C1 segment of cervical spinal cord (tissue), 14 donors: ENCODE measurements at places on chromosomes 6 and 20.

DNA sequence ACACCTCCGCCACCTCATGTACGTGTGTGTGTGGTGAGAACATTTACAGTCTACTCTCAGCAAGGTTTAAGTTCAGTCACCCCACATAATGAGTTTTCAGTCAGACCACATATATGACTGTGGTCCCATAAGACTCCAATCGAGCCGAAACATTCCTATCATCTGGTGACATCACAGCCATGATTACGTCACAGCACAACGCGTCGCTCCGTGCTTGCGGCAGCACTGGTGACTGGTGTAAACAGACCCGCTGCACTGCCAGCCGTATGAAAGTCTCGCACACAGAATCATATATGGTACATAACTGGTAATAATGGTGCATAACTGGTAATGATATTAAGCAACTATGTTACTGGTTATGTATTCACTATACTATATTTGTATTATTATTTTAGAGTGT lies 150.7 kb downstream of the DLL1 start:
- no peak for DNase-seq

DNA sequence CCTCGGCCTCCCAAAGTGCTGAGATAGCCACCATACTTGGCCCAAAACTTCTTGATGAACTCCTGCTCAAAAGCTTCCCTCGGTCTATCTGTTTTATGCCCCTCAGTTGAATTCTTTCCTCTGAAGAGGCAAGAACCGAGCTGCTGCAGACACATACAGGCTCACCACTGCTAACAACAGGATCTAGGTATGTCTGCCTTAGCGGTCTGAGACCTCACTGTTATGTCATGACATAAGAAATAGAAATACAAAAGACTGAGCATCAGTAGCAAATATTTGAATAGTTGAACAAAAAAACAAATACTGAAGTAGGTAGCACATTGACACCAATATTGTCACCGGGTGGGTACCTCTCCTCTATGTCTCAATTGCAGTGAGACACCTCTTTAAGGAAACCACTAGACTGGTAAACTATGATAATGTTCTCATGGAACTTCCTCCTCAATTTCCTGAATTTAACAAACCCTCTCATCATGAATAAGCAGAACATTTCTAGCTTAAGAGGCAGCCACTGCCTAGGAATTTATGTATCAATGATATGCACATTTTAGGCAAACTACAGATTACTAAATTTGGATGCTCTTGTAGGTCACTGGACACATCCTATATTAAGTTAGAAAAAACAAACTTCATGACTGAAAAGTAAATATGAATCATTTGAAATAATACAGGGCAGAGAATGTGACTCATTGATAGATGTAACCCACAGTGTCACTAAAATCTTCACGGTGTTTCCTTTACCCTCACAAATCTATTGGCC lies 9.4 kb upstream of the STXBP5 start:
- DNase-seq = no peak

- DNase-seq = no peak
Measured at GRCh38 chr6:105733556-105734162, 330.8 kb upstream of the PREP start.

DNA sequence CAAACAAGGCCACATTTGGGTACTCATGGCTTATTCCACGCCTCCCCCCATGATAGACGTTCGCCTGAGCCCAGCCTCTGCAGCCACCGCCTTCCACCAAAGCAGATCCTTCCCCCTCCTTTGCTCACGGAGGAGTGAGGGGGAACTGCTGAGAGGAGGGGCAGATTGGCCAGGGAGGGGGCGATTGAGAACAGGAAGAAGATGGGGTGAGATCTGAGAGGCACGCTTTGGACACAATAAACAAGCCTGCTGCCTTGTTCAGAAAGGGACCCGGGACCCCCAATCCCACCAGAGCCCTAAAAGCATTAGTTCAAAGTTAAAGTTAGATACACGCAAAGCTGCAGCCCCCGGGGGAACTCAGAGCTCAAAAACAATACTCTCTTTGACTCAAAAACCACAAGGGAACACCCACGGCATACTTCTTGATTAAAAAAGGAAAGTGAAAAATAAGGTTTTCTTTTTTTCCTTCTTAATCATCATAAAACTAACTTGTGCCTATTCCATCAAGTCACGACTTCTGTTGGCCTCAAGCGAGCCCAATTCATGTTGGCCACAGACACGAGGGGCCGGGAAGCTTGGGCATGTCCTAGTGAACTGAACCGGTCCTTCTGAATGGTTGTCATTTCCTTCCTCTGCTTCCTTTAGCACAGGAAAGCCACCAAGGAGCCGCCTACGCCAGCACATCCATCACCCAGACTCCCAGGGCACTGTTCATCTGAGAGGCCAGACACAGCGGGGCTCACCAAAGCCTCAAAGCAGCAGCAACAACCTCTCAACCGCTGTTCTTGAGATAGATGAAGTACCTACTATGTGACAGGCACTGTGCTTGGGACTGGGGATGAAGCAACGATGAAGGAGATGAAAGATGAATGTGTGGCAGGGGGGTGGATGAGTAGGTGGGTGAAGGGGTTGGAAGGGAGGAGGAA lies 44.7 kb downstream of the NFATC2 start:
- DNase-seq = peak; percentile 7

GRCh38 chr6:169850154-169850553 lies 98.7 kb downstream of the ERMARD start:
- DNase-seq = no peak

DNA sequence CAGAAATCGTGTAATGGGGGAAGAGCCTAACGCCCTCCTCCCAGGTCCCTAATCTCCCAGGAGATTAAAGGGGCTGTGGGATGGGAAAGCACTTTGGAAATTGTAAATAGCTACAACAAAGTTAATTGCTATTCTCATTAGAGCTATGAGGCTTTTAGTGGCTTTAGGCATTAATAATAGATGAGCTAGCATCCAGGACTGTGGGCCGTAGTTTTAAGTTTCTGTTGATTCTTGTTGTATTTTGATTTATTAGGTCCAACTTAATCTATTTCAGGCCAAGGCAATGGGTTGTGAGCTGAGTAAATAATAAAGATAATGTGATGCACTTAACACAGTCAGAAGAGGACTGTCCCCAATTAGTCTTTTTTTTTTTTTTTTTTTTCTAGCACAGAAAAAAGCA lies 67.7 kb downstream of the ANKRD6 start:
- no peak for DNase-seq

GRCh38 chr20:12028771-12029170 lies 111.1 kb downstream of the BTBD3 start:
- no peak for DNase-seq

DNA sequence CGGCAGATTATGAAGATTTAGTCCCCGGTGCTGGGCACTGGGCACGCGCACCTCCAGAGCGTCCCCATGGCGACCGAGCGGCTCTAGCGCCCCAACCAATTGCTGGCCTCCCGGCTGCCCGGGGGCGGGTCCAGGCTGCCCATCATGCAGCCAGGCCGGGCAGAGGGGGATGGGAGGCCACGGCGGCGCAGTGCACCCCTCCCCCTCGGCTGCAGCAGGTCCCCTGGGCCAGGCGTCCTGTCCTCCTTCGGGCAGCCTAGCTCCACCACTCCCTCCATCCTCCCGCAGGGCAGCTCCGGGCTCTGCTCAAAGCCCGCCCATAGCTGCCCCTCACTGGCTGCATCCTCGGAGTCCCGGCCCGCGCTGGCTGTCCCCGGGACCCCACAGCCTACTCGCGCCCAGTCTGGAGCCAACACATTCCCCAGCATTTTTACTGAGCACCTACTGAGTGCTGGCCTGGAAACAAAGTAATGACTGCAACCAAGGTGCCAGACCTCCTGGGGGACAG lies 99.4 kb downstream of the ASXL1 start:
- DNase-seq = peak; percentile 74

DNA sequence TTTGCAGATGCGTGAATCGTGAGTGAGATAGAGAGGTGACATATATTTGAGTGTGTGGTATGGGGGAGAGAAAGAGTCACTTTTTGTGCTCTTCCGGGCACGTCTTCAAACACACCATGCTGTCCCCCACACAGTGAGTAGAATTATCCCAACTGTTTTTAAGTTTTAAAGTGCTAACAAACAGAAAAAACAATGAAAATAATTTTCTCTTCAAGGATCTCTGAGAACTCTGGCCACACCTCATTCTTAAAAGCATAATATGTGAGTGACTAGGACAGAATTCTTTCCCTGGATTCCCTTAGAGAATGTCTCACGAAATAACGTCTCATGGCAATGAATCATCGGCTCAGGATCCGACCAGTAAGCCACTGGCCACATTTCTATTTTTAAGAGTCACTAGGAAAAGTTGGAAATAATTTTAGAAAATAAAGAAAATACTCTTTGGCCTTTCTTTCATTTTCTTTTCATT lies 235.7 kb upstream of the ZNF217 start:
- DNase-seq = no peak

DNA sequence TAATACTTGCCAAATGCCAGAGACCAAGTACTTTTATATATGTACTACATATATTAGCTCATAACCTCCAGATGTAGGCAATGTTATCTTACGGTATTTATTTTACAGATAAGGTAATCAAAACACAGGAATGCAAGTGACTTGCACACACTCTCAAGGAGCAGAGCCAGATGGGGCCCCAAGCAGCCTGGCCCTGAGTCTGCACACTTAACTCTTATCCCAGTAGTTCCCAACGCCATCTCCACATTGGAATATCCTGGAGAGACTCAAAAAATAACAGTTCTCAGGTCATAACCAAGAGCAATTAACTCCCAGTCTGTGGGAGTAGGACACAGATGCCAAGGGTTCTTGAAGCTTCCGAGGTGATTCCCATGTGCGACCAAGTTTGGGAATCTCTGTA lies 398.7 kb downstream of the PHF3 start:
- no peak for DNase-seq

DNA sequence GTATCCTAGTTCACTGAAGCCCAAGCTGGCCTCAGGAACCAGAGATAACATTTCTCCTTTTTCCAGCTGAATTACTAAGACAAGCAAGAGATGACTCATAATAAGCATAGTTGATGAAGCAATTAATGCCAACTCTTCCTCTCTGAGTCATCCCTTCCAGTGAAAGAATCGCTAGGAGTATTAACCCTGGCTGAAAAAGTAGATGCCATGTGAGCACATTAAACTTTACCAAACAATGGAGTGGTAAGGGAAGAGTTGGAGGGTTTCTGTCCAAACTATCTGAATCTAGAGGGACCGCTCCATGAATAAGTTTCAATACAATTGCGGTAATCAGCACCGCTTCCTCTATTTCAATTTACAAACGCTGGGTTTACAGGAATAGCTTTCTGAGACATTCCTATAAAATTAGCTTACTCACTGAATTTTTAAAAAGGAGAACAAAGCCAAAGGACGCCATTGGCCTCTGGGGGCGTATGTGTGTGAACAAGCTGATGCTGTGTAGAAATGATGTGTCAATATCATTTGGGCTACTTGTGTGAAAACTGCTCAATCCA lies 48.3 kb downstream of the ATXN1 start:
- no peak for DNase-seq

DNA sequence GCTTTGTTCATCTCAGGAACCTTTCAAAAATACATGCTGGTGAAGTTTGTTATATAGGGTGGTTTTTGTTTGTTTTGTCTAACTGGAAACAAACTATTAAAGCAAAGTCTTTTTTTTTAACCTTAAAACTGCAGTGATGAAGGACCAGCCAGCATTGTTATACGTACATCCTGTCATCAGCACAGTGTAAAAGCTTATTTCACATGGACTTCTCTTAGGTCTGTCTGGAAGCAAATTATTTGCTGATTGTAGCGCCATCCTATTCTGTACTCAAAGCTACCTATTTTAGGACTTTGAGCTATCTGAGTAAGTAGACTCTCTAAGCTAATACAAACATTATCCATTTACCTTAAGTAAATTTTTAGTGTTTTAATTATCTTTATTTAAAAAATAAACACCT lies 61.7 kb downstream of the SNX9 start:
- no peak for DNase-seq

- no peak for DNase-seq
Measured at GRCh38 chr20:2283706-2284423, 11.9 kb upstream of the TGM3 start.

GRCh38 chr6:36752187-36752885 lies 54.7 kb downstream of the RAB44 start:
- DNase-seq = no peak

DNA sequence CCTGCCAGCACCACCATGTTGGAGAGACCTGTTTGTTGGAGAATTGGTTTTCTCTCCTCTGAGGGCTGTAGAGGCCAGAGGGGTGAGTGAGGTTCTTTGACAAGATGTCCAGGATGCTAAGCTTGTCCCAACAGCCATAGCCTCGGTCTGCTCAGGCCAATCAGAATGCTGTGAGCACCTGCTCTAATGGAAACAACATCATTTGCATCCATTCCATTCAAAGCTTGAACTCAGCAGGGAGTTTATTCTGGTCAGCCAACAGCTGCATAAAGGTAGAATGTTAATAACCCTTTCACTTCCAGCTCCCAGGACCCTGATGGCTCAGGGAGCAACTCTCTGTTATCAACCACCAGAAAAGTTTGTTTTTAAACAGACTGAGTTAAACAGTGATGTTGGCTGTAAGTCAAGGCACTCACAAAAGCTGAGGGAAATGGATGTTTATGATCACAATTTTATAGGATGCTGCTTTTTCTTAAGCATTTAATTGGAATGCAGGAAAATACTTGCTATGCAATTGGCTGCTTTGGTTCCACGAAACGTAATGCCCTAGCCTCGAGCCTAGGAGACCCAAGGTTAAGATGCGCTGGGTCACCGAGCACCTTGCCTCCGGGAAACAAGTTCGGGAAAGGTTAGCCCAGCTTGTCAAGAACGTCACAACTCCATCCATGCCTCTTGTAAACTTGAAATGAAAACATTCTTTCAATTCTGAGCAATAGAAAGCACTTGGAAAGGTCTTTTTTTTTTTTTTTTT lies 155.2 kb downstream of the NFATC2 start:
- no peak for DNase-seq

GRCh38 chr6:91590191-91590590 lies 1003.3 kb upstream of the MAP3K7 start:
- no peak for DNase-seq

DNA sequence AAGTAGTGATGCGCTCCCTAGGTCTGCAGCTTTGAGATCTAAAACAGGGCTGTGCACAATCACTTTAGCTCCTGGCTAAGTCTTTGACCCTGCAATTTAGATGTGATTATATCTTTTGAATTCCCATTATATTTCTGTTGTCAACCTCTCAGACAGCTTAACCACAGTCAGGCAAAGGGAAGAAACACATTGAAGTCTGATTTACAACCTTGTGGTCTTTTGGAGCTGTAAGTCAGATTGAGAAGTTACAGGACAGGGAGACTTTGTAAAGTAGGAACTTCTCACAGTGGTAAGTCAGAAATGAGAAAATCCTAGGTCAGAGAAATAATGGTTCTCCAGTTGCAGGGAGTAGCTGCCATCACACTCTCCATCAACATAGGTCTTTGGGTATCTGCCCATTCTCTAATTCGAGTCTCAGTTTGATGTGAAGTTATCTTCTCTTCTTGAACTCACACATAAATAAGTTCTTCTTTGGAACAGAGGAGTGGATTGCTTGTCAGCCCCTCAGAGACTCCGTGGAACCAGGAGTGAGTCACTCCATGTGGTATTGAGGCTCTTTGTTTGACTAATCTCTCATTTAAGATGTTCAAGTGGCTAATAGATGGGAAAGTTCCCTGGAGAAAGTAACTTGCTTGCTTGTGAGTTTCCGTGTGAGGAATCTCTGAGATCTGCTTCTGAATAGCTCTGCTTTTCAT lies 35.0 kb upstream of the SGK1 start:
- DNase-seq = no peak
